ENCODE measurements at places on chromosomes 3 and 15.
A peak's percentile ranks its signal among the peaks of the same experiment; 100 is the strongest.

- DNase-seq: no peak
These were observed 29.6 kb downstream of the LRRFIP2 start for GRCh38 chr3:37144806-37145205.

GRCh38 chr15:47861111-47861903 lies 144.0 kb downstream of the SEMA6D start:
- DNase-seq: no peak

DNA sequence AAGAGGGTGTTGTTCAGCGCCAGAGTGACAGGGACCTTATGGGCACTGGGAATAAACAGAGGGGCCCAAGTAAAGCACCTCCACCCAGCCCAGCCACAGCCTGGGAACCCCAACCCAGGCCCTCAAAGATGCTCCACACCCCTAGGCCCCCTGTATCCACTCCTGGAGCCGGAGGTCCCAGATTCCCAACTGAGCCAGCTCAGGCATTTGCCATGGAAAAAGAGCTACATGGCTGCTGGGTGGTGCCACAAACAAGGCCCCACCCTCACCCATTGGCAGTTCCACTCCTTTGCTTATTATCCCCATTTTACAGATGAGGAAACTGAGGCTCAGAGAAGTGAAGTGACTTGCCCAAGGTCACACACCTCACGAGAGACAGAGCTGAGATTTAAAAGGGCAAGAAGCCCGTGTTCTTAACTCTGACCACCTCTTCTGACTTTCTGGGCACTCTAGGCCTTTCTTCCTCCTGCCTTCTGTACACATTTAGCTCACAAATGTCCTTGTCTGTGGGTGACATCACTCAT lies 16.9 kb downstream of the ANPEP start:
- DNase-seq: no peak

DNA sequence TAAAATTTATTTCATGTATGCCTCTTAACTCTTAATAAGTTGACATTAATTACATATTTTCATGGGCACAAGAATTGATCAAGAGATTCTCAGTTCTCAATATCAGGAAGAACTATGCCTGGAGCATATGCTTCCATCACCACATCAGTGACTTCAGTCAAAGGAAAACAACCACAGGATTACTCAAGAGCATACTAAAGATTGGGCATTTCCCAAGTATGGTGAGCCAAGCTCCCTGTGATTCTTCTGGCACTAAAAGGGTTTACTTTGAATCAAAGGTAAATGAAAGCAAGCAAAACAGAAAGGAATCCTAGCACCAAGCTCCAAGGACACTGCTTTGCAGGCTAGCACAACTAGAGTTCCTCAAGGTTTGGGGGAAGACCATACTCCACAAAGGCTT lies 44.6 kb downstream of the FMN1 start:
- no peak for DNase-seq

DNA sequence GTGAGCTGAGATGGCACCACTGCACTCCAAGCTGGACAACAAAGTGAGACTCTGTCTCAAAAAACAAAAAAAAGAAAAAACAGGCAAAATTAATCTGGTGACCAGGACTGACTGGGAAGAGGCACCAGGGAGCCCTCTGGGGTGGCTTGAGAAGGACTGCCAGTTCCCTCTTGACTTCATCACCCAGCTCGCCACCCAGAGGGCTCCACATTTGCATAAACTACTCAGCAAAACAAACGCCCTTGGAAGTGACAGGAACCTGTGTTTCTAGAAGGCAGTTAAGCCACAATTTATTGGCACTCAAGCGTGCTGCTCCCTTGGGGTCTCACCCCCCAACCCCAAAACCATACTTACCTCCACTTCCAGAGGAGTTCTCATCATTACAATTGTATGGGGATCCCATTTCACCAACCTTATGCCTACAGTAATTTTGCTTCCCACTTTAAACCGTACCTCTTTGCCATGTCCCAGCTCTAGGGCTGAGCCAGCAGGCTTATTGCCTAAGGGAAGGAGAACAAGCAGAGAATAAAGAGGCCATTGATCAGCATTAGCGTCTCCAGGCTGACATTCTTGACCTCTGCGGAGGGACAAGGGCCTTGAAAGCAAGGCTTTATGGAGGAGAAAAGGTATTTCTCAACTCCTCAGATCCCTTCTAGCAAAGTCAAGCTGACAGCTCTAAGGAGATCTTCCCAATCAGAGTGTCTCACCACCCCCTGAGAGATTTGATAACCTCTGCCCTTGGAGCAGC lies 357.4 kb downstream of the SHQ1 start:
- no peak for DNase-seq

DNA sequence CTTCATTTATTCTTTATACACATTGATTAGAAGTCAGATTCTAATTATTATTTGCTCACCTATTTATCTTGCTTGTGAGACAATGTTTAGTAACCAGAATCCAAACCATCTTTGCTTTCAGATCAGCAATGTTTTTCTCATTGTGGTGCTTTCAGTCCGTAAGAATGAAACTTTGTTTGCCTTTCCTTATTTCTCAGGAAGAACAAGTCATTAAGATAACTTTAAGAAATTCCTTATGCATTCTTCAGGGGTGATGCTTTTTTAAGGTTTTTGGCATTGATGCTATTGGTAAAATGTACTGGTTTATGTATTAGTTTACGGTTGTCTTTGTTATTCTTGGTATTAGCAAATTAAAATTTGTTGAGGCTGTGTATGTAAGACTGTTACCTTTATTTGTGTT lies 120.8 kb upstream of the POU1F1 start:
- no peak for DNase-seq

- no peak for DNase-seq
These were observed 199.8 kb upstream of the RGMA start for GRCh38 chr15:93288728-93289294.

GRCh38 chr3:108406063-108406660 lies 104.2 kb downstream of the MYH15 start:
- no peak for DNase-seq

DNA sequence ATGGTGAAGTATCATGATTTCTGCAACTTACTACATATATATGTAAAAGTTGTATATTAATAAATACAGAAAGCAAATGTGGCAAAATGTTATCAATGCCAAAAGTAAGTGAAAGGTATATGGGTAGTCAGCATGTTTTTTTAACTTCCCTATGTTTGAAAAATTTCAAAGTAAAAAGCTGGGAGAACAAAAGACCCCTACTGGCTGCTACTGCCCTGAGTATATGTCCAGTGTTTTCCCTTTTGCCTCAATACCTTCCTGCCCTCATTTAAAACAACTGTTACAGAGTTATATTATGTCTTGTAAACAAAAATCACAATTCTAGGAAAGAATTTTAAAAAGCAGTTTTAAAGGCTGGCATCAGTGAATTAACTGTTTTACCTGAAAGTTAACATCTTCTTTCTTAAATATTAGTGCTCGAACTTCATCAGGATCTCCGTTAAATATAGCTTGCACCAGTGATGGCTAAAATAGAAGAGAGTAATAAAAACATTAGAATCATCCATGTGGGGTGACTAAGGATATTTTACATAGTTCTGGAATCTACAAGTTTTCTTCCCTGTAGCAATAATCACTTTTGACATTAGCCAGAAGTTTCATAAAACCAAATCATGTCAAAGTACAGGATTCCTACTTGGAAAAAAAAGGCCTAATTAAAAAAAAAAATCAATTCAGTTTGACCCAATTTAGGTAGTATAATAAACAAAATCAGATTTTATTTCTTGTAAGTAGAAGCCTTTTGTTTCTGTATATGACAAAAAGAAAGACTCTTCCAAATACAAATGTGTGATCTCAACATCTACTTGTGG lies 2.7 kb downstream of the ANKRD28 start:
- DNase-seq: no peak

- DNase-seq: peak; percentile 36
These were observed 5.7 kb downstream of the GRM2 start for GRCh38 chr3:51712511-51712931.

DNA sequence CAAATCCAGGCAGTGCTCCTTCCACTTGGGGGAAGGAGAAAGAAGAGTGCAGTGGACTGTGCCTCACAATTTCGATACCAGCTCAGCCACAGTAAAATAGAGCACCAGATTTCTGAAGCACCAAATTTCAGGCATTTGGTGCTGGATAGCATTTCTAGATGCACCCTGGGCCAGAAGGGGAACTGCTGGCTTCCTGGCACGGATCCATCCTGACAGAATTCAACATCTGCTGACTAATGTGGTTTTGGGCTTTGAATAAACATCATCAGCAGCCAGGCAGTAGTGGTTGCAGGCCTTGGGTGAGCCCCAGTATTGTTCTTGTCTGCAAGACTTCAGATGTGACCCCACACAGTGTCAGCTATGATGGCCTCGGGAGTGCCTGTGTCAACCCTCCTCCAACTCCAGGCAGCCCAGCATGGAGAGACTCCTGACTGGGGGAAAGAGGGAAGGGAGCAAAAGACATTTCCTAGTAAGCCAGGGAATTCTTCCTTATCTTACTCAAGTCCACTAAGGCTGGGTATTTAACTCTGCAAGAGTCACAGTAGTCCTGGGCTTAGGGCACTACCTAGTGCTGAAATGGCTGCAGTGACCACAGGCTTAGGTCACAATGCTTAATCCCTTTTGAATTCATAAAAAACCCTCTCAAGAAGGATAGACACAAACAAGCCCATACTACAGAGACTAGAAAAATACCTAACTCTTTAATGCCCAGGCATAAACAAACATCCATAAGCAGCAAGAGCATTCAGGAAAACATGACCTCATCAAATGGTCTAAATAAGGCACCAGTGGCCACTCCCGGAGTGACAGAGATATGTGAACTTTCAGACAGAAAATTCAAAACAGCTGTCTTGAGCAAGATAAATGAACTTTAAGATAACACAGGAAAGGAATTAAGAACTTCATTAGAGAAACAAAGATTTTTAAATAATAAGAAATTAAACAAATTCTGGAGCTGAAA lies 74.7 kb downstream of the SPATA16 start:
- DNase-seq: no peak

- DNase-seq: no peak
These were observed 67.6 kb upstream of the ETV5 start for GRCh38 chr3:186176373-186176990.

GRCh38 chr15:91857772-91858171 lies 4.3 kb downstream of the SLCO3A1 start:
- DNase-seq: no peak

DNA sequence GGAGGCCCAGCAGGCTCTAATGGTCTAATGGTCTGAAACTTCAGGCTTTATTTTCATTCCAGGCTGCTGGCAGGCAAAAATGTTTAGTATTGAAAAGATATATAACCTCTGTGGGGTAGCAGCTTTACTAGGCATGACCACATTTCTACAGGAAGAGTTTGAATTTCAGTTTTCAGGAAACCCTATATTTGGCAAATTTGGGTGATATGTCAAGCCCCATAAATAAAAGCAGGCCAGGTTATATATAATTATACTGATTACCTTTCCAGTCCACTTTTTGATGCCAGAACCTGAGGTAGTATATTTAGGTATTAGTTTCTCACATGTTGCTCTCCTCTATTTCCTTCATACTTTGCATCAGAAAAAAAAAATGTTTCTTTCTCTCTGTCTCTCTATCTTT lies 37.2 kb upstream of the PHLDB2 start:
- DNase-seq: no peak

DNA sequence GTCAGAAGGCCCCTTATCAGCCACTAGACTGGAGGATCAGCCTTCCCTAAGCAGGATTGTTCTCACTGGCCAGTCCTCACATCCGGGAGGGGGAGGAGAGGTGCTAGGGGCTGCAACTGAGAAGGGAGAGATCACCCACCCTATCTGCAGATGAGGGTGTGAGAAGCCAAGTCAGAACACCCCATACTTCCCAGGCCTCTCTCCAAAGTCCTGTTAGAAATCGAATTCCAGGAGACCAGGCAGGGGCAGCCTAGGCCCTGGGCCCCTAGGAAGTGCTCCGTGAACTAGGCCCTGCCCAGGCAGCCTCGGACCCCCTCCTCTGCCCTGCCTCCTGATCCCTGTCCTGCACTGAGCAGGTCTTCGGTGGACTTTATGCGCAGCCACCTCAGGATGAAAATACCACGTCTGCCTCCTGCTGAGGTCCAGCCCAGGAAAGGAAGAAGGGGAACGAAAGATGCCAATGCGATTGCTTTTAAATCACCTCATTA lies 933 bp downstream of the DZIP1L start:
- no peak for DNase-seq

- no peak for DNase-seq
These were observed 96.3 kb downstream of the ZMAT3 start for GRCh38 chr3:178975320-178975719.

Measured in sciatic nerve (tissue), 2 donors.